ENCODE measurements at places on chromosomes 12 and 14.

GRCh38 chr12:9864913-9865675 lies 4.1 kb downstream of the CLEC2B start:
- DNase-seq, result no peak

DNA sequence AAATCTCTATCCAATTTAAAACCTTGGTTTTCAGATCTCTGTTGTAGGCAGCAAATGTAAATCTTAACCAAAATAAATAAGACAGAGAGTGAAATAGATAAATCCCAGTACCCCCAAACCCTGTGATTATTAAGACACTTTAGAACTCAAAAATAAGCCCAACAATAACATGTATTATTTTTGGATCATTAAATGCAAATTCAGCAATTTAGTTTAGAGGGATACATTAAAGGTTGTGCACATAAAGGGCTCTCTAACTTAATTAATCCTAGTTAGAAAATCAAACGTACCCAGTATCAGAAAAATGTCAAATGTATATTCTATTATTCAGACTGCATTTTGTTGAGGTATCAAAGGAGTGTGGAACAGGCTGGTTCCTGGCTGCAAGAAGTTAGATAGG lies 416.8 kb downstream of the SLC16A7 start:
- no peak for DNase-seq

DNA sequence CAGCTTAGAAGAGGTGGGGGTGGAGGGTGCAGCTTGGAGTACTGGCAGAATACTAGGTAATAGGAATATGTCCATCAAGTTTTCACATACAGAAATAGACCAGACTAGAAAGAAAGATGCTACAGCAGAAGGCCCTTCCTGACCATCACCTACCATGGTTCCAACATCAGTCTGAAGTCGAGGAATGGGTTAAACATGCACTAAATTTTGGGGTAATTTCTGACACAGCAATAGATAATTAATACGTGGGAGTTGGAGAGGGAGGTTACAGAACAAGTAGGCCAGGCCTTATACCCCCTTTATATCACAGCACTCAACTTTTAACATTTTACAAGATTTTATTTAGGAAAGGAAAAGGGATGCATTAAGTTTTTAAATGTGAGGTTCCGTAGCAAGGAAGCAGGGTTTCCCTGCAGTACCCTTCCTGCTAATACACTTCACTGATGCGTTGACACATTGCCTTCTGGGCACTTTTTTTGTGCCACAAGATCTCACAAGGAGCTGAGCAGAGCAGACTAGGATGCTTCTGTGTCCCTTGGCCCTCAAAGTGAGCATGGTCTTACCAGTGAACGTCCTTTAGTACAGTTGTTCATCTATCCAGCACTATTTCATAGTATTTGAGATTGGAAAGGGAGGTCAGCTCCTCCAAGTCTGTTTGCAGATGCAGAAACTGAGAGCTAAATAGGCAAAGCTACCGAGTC lies 50.8 kb downstream of the EID3 start:
- DNase-seq, result no peak

DNA sequence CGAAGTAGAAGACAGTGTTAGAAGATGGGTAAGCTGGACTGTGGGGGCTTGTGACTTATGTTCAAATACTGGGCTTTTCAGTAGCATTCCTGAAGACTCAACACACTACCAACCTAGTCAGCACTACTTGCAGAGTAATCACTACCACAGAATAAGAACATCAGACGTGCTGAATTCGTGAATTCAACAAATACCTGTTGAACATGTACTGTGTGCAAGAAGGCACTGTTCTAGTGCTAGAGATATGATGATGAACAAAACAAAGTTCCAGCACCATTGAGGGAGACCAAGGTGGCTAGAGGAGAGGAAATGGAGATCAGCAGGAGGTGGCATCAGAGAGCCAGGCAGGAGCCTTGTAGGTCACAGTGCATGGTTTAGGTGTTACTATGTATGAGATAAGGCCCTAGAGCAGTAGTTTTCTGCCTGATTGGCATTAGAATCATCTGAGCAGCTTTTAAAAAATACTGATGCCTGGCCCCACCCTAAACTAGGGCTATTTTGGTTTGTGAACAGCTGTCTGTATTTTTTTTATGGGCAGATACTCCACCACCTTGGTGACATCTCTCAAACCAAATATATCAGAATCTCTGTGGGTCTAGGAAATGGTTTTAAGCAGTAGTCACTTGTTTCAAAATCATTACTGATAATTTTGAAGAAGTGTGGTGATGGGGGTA lies 26.8 kb downstream of the FERMT2 start:
- no peak for DNase-seq

DNA sequence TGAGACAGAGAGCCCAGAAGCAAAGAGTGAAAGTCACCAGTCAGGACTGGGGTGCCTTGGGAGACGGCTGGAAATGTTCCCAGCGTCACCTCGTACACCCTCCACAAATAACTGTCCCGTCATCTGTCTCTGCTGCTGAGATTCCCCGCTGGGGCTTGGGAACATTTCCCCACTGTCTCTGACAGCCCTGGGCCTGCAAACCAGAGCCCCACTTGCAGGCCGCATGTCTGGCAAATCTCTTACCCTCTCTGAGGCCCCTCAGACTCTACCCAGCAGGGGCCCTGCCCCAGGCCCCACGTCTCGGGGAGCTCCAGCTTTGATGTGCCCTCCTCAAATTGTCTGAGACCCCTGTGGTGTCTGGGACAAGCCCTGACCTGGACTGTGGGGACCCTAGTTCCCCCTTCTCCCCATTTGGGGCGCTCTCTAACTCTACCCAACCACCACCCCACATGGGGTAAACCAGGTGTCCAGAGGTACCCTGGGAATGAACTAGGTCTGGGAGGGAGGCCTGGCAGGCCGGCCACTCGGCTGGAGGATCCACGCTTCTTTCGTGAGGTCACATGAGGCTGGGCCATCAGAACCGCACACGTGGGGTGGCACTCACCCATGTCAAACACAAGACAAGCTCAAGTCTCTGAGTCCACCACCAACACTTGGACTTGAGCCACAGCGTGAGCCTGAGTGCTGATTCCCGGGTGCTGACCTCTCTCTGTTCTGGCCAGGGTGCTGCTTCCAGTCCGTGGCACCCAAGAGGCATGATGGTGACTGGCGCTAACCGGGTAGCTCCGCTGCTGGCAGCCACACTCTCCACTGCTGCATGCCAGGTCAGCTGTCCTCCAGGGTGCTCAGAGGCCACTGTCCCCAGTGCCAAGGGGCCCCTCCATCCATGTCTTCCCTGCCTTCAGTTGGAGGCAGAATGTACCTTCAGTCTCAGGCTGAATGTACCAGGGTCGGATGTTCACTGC lies 59.8 kb downstream of the DIO3 start:
- no peak for DNase-seq

- no peak for DNase-seq
These were observed 11.4 kb upstream of the CYP46A1 start for GRCh38 chr14:99672506-99673304.

- no peak for DNase-seq
These were observed 26.2 kb upstream of the AKAP5 start for GRCh38 chr14:64439141-64439540.

- DNase-seq, result no peak
These were observed 39.2 kb downstream of the LTBP2 start for GRCh38 chr14:74572726-74573301.

DNA sequence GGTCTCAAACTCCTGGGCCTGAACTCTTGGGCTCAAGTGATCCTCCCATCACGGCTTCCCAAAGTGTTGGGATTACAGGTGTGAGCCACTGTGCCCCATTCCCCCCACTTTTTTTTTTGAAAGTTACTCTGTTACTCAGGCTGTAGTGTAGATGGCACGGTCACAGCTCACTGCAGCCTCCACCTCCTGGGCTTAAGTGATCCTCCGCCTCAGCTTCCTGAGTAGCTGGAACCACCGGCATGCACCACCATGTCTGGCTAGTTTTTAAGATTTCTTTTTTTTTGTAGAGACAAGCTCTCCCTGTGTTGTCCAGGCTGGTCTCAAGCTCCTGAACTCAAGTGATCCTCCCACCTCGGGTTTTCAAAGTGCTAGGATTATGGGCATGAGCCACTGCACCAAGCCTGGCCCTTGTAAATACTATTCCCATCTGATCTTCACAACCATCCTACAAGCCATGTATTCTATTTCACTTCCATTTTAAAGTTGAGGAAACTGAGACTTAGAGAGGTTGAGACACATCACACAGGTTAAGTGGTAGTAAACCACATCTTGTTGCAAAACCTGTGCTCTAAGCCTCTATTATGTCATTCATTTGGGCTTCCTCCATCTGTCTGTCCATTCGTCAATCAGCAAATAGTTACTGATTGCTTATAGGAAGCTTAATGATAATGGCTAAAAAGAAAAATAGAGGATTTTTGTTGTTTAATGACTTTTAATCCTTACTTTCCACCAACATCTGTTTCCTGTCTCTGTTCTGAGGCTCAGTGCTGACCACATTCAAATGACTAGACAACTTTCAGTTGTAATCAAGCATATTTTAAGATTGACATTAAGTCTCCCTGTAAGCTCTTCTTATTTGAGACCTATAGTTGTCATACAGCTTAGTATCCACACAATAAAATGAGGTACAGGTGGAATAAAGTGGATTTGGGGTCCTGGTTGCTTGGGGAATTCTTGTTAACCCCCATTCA lies 9.2 kb downstream of the ASCL4 start:
- DNase-seq, result no peak

- no peak for DNase-seq
These were observed 323.3 kb upstream of the TMEM132C start for GRCh38 chr12:127943481-127944210.

- peak; percentile 49 for DNase-seq
These were observed 174.1 kb upstream of the RTL1 start for GRCh38 chr14:101077481-101078074.

- no peak for DNase-seq
These were observed 102.6 kb upstream of the ESRRB start for GRCh38 chr14:76273346-76273745.

- no peak for DNase-seq
These were observed 122.4 kb downstream of the SLC25A47 start for GRCh38 chr14:100445436-100446088.

- DNase-seq, result no peak
These were observed 17.8 kb downstream of the FBLN5 start for GRCh38 chr14:91929700-91930099.

GRCh38 chr14:20719777-20720176 lies 25.9 kb upstream of the EDDM3A start:
- no peak for DNase-seq

GRCh38 chr14:87133073-87133801 lies 859.7 kb downstream of the GALC start:
- no peak for DNase-seq

GRCh38 chr14:44564908-44565307 lies 57.8 kb upstream of the FSCB start:
- no peak for DNase-seq

- no peak for DNase-seq
These were observed 33.6 kb upstream of the HIGD1C start for GRCh38 chr12:50918584-50919316.

GRCh38 chr12:94732367-94732990 lies 82.1 kb upstream of the TMCC3 start:
- DNase-seq, result no peak

GRCh38 chr12:28578361-28578760 lies 388.1 kb downstream of the CCDC91 start:
- no peak for DNase-seq

GRCh38 chr14:105425823-105426247 lies 6.2 kb downstream of the MTA1 start:
- no peak for DNase-seq

DNA sequence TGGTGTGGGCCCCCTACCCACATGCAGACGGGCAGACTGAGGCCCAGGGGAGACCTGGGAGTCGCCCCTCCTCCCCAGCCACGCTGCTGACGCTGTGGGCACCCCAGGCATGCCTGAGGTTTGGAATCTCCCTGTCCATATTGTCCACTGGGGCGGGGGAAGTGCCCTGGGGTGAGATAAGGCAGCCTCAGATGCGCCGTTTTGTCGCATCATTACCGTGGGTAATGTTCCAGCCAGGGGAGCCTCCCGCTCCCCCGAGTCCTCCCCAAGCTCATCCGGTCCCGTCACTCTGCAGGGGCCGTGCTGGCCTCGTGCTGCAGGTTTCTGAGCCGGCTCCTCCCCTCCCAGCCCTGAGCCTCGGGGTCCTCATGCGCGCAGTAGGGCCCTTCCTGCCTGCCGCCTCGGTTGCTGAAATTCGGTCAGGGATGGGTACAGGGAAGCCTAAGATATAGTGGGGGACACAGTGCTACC lies 11.4 kb downstream of the INF2 start:
- DNase-seq, result no peak

DNA sequence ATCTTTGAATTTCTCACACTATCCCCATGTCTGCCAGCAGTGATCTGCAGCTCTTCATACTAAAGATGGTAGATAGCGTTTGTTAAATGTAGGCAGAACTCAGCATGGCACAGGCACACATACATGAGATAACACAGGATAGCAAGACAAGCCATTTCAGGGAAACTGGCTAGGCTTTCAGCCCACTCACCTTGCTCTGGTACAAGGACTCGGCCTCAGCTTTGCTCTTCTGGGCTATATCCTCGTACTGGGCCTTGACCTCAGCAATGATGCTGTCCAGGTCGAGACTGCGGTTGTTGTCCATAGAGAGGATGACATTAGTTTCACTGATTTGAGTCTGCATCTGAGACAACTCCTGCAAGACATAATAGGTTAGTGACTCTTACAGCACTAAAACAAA lies 3.1 kb downstream of the KRT1 start:
- DNase-seq, result no peak

GRCh38 chr12:50058743-50059312 lies 1.4 kb downstream of the ASIC1 start:
- no peak for DNase-seq

DNA sequence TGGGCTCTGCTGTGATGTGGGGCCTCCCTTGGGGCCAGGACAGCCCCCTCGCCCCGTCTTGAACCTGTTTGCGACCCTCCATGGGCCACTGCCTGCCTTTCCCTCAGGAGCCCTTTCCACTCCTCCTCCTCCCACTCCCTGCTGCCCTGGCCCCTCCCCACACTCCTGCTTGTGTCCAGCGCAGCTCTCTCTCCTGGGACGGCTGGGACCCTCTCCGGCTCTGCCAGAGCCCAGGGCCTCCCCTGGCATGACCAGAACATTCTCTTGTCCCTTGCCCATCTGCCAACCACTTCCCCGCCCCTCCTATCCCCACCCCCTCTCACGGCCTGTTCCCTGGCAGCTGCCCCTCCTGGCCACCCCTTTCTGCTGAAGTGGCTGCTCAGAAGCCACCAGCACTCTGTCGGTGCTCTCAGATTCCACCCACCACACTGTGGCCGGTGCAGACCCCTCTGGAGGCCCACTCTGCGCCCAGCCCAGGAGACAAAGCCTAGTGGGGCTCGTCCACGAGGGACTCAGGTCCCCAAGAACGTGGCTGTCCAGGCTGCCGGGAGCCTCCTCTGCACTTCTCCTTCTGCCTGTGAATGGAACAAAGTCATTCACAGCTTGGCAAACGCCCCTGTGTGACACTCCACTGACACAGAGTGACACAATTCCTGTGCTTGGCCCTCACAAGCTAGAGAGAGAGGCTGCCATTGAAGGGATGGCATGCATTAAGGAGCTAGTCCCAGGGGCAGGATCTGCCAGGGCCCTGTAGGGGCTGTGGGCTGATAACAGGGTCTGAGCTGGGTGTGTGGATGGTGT lies 1.4 kb downstream of the ASPG start:
- DNase-seq, result no peak

DNA sequence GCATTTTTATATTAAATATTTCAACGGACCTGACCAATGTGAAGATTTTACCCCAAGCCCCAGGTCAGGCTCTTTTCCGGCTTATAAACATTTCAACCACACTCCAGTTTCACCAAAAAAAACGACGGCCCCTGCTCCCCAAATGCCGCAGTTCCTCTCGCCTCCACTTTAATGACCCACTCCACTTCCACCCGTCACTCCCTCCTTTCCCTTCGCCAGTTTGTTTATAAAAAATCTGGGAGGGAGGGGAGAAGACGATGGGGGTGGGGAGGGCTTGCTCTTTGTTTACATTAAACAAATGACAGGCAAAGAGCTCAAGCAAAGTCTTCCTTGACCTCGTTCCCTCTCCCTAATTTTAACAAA lies 5.4 kb downstream of the SIX6 start:
- DNase-seq, result peak; percentile 65
